ENCODE measurements at places on chromosomes 12 and 14.

GRCh38 chr14:85764822-85765221 is 234.9 kb downstream of the FLRT2 start:
- no peak for DNase-seq

GRCh38 chr12:97134495-97134894 is 227.4 kb downstream of the NEDD1 start:
- DNase-seq = no peak

DNA sequence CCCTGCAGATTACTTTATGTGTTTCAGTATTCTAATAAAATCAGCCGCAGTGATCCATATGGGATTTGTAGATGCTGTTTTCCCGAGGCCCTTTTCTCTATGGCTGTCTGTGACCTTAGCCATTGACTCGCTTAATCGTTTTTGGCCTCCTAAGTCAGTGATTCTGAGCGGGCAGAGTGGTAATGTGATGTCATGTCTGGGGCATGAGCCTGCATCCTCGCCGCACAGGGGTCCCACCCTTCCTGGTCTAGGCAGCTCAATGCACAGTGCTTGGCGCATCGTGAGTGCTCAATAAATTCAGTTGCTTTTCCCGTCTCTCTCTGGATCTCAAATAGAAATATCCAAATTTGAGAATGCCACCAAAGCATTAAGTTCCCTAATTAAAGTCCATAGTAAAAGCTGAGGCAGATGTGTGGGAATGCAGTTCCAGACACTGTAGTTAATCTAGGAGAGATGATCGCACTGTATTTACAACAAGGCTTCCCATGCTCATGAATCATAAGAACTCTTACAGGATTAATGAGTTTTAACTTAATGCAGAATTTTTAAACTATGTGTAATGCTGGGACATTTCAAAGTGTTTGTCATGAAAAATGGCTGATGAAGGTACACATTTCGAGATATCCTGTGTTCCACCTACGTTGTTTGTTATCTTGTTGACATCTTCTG is 29.3 kb downstream of the HMGA2 start:
- no peak for DNase-seq

DNA sequence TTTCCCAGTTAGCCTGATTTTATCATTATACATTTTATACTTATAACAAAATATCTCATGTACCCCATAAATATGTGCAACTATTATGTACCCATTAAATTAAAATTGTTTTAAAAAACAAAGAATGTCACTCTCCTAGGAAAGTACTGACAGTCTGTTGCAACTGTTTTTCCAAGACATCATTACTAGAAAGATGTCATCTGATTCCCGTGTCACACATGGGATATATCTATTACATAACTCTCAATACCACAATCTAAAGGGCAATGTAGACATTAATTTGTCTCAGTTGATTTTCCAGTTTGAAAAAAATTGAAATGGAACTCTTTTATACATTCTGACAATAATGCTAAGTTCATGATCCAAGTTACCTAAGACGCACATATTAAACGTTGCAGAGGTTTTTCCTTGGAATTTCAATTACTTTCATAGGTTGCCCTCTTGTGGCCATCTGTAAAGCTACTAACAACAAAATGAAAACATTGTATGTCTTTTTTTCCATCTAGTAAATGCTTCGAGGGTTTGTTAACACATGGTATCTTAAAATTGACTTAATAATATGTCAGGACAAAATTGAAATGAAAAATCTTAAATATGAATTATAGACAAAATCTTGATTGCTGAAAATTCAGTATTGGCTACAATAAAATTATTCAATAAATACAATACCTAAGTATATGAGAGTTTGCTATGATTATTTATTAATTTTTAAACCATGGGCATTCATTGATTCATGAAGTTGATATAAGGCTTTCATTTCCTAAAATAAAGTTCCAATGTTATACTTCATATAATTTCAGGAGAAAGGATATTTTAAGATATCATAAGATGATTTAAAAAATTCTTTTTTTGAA is 131.6 kb downstream of the PPFIA2 start:
- DNase-seq = no peak

- no peak for DNase-seq
These were observed 551.0 kb downstream of the DIO2 start for GRCh38 chr14:79660053-79660939.

DNA sequence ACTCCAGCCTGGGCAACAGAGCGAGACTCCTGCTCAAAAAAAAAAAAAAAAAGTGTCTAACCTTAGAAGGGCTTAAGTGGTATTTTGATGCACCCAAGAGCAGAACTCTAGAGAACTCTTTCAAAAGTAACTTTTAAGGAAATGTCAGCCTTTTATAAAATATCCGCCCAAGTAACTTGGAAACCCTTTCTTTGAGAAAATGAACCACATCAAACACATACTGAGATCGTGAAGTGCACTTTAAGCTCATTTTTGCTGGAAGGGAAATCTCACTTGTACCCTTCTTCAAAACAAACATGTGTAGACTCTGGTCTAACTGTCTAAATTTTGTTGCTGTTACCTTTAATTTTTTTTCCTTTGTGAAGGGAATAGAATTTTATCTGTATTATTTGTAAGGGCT is 5.5 kb downstream of the C12orf56 start:
- no peak for DNase-seq

DNA sequence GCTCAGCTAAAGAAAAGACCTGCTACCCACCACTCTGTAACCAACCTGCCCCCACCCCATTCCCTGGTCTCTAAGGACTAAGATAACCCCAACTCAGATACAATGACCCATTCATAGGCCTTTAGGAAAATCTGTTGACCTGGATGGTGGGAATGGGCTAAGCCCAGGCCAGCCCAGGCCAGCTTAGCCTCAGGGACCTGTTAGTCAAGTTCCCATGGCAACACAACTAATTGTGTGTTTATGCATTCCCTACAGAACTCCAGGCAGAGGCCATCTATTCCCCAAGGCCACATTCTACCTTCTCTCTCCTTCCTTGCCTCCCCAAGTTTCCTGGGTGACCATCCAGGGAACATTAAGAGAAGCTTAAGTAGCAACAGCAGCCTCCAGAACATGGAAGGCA is 16.1 kb upstream of the KRT8 start:
- no peak for DNase-seq

- no peak for DNase-seq
These were observed 9.7 kb upstream of the CMKLR1 start for GRCh38 chr12:108348842-108349241.

GRCh38 chr14:101929946-101930345 is 34.4 kb upstream of the DYNC1H1 start:
- DNase-seq = no peak

GRCh38 chr12:38515912-38516311 is 199.3 kb downstream of the ALG10B start:
- DNase-seq = no peak

- no peak for DNase-seq
These were observed 227.7 kb upstream of the DDHD1 start for GRCh38 chr14:53380867-53381225.

DNA sequence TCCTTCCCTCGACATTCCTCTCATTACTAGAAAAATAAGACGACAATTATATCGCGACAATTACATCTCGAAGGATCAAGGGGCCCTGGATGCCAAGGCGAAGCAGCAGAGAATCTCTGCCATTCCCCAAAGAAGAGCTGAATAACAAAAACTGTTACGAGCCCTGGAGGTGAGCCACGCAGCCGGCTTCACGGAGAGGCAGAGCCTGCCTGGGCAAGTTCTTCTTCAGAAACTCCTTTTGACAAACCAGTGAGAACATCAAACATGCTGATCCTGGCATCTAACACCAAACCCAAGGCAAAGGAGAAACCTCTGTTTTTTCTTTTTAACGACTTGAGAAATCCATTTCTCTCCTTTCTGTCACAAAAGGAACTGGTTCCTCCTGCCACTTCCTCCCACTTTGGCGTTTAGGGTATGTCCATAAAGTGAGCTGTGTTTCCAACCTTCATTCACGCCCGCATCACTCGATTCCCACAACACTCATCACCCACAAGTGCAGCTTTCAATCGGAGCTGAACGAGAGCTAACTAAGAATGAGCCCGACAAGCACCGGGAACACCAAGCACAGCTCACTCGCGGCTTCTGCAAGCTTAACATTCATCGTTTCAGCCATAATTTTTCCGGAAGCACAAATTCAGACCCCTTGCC is 21.5 kb downstream of the CCDC88C start:
- DNase-seq = no peak

DNA sequence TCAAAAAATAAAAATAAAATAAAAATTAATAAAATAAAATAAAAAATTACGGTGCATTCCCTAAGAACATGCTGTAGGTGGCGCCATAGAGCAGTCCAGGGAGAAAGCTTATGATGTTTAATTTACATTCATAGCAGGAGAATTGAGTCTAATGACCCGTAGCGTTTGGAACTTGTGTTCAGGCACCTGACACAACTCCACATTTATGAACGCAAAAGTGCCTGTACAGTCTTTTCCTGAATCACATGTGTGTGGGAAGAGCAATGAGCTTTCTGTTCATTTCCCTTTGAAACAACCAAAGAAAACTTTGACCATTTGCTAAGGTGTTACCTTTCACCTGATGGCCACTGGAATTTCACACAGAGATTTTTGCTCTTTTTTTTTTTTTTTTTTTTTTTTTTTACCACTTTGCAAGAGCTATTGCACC is 60.6 kb upstream of the KCNA1 start:
- no peak for DNase-seq

DNA sequence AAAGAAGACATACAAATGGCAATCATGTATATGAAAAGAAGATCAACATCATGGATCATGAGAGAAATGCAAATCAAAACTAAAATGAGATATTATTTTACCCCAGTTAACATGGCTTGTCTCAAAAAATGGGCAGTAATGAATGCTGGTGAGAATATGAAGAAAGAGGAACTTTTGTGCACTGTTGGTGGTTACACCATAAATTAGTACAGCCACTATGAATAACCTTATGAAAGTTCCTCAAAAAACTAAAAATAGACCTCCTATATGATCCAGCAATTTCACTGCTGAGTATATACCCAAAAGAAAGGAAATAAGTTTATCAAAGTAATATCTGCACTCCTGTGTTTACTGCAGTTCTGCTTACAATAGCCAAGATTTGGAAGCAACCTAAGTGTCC is 151.7 kb downstream of the PDZRN4 start:
- no peak for DNase-seq

GRCh38 chr12:83753904-83754303 is 1067.2 kb downstream of the TMTC2 start:
- no peak for DNase-seq

GRCh38 chr12:14619741-14620501 is 52.2 kb upstream of the PLBD1 start:
- no peak for DNase-seq

DNA sequence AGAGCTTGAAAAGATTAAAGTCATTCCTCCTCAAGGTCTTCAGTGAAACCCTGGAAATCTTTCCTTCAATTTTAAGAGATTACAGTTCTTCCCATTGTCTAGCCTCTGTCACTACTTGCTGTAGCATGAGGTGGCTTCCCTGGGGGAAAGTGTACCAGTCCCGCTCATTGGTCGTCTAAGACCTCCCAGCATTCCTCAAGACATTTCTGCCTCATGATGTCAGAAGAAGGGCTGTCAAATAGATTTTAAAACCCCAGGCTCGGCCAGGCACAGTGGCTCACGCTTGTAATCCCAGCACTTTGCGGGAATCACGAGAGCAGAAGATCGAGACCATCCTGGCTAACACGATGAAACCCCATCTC is 46.7 kb downstream of the SMUG1 start:
- no peak for DNase-seq

DNA sequence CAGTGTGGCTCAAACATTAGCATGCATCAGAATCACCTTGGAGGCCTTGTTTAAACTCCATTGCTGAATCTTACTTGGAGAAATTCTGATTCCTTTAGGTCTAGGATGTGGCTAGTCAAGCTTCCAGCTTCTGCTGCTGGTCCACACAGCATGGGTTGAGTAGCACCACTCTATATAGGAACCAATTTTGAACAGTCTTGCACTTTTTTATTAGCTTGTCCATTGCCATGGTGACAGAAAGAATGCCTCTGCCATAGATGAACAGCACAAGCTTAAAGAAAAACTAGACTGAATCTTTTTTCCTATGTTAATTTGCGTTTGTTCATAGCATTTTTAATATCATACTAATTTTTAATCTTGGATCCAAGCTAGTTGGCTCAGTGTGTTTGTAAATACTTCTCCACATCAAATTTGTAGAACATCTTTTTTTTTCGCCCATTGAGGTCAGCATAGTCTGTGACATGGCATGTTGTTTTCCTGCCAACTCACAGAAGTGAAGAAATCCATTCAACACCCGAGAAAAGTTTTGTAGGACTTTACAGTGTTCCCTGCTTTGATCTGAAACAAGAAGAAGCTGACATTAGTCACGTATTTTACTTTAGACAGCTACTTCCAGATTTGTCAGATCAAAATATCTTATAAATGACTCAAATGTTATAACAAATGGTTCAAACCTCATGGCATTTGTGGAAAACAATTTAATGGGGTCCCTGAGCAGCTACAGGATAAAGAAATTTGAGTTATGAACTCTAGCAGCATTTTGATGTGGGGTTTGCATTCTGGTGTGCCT is 438.8 kb downstream of the EGLN3 start:
- no peak for DNase-seq

DNA sequence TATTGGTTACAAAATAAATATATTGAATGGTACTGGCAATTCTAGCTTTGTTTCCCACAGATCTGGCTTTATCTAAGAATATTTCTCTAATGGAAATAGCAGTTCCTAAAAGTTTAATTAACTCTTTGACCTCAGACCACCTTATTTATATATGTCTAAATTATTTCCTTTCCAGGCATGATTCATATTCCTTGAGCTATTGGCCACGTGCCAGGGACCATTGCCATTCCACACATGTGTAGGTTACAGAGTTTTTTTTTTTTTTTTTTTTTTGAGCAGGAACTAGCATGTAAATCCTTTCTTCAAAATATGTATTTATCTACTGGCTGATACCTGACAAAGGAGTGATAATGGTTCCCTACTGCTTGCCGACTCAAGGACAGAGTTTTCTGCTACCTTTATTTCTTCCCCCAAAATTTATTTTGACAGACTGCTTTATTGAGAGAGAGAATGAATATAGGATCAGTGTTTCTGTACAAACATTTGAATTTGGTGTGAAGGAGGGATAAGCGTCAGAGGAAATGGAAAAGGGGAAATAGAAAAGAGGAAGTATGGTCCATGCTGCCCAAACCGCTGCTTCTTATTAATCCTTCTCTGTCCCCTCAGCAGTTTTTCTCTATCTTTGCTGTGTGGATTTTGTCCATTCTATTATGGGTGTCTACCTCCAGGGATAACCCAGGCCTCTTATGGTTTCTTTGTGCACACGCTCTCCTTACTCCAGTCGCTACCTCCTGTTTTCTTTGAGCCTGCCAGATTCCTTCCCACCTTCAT is 36.4 kb downstream of the PDE3A start:
- no peak for DNase-seq

GRCh38 chr14:58738189-58738836 is 100.6 kb downstream of the DACT1 start:
- no peak for DNase-seq

GRCh38 chr12:71186571-71187288 is 28.9 kb upstream of the TSPAN8 start:
- DNase-seq = no peak

- no peak for DNase-seq
These were observed 145.2 kb upstream of the WSCD2 start for GRCh38 chr12:107983756-107984472.

Measured in stimulated activated CD4-positive, alpha-beta T cell treated with anti-CD3 and anti-CD28 coated beads, Interleukin-2, amount 100 ng/mL, for 24 hours (primary cell).